Skin of body (tissue), 3 donors: ENCODE measurements at places on chromosomes 12 and 14.

- DNase-seq: no peak
These were observed 970.7 kb upstream of the FBXO33 start for GRCh38 chr14:40402957-40403356.

DNA sequence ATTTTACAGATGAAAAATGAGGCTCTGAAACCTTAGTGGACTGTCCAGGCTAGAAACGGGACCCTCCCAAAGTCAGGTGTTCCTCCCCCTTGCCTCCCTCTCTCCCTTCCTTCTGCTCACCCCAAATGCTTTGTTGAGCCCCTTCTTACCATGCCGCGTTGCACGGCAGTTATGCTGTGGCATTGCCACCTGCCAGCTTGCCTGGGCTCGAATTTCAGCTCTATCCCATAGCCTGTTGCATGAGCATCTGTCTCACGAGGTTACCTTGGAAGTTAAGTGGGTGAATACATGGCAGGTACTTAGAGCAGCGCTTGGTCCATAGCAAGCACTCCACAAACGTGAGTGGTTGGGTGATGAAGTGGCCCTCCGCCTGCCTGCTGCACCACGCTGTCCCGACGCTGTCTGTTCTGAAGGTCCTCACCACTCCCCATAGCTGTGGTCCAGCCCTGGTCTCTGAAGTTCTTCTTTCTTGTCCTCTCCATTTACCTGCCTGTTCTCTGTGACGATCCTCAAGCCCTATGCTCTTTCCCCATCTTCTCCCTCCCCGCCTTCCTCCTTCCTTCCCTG, 269.9 kb downstream of the CACNA1C start:
- no peak for DNase-seq

- DNase-seq: no peak
These were observed 269.2 kb upstream of the DAAM1 start for GRCh38 chr14:58919217-58919616.

DNA sequence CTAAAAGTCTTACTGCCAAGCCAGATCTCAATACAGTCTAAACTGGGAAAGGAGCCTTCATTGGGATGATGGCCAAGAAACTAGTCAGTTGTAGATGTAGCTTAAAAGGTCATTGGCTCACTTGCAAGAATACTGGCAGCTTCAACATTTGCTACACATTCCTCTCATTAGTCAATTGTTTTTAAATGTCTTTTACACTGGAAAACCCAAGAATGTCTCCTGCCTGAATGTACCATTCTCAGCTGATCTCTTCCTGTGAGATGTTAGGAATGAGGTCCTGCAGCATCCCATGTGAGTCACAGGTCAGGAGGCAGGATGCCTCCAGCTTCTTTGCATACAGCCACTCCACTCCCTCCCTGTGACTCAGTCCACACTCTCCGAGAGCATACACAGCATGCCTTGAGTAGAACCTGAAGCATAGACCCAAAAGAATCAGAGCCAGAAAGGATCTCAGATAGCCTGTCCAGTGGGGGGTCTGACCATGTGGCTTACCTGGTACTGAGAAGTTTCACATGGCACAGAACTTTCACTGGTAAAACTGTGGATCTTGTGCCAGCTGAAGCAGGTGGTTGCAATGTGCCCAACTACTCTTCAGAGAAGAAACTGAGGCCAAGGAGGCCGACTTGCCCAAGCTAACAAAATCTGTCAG, 56.0 kb upstream of the HECTD1 start:
- DNase-seq: peak; percentile 44
